ENCODE measurements at places on chromosomes 4 and X.

- no peak for DNase-seq
Measured at GRCh38 chr4:17490575-17491059, 21.3 kb downstream of the QDPR start.

DNA sequence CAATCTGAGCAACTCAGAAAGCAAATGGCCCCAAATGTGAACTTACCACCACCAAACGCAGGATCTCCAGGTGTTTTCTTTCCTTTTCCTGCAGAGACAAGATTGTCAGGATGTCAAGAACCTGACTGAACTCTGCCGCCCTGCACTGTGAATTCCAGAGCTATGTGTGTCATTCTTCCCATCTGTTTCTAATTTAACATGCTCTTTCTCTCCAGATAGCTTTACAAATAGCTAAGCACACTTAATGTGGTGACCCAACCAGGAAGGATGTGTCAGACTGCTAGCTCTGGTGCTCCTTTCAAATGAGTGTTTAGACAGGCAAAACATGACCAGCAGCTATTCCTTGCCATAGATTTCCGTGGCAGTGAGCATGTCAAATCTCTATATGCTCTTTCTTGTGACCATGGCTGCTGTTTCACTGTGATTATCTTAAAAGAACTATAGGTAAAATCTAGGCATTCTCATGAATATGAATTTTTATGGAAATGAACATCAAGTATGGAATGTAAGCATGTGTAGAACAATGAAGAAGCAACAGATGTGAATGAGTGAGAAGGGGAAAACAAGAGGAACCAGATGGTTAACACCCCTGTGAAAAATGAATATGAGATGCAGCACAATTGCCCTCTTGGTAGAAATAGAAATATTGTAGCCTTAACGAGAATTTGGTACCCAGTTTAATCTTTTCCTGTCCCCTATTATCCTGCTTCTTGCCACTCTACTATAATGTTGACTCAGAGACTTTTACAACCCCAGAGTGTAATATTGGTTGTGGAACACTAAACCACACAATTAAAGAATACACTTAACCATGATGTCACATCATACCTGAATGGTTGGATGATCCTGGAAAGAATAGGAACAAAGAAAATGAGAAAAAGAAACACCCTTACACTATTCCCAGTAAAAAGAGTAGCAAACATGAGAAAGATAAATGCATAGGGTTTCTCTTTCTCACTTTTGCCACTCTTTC, 247.8 kb upstream of the DKK2 start:
- DNase-seq: no peak

GRCh38 chr4:22721204-22721603, 28.5 kb downstream of the GBA3 start:
- no peak for DNase-seq

DNA sequence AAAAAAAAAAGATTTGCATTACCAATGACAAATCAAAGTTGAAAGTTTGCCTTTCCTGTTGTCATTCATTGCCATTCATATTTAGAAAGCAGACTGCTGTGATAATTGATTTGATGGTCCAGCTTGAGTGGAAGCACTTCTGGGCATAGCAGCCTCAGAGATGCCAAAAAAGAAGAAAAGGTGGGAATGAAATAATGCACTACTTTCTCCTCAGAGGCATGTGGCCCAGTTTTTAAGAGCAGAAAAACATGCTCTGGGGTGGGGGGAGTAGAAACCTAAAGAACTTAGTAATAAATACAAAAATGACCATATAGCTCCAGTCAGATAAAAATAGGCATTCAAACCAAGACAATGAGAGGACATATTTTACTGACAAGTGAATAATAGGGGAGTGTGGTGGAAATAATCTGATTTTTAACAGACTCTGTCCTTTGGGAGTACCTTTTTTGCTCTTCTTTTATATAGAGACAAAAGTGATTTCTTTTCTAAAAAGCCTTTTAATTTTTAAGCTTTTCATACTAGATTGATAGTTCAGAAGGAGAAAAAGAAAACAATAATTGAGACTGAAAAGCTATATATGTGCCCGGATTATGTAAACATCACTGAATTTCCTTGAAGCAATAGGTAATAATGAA, 599.1 kb downstream of the RPA4 start:
- no peak for DNase-seq

DNA sequence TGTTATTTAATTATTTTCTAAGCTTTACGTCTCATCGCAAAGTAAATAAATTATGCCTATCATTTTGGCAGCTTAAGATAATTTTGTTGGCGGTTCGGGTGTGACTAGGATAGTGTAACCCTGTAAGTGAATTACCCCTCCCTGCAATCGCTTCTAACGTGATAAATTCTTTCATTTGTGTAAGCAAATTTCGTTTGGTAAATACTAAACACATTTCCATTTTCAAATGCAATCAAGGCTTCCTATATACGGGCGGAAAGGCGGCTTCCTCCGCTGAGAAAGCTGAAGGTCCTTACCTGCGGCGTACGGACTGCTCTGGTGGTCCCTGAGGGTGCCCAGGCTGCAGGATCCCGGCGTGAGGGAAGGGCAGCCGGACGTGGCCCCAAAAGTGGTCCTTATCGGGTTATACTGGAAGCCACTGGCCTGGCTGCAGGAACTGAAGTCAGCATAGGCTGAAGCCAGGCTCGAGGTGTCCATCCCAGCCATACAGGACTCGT, 403 bp downstream of the PHOX2B start:
- DNase-seq: no peak

- no peak for DNase-seq
Measured at GRCh38 chr4:23040539-23040938, 347.8 kb downstream of the GBA3 start.

DNA sequence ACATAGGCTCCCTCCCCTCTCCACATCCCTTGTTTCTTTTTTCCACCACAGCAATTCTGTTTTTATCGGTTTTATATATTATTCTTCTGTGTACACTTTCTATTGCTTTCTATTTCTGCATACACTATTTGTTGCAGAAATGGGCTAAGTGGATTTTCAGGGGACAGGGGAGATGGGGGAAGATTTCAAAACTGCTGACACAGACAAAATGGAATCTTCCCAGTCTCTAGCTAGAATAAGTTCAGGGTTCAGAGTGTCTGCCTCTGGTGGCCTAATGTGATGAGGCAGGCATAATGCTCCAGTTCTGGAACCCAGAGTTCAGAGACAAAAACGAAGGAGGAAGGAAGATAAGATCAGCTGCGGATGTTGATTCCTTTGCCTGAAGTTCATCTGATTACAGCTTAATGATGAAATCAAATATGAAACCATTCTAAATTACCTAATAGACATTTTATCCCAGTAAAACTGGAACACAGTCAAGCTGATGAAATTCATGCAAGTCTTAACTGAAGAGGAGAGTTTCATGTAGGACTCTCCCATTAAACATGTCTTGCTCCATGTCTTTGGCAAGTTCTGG, 447.1 kb downstream of the AFF2 start:
- no peak for DNase-seq

DNA sequence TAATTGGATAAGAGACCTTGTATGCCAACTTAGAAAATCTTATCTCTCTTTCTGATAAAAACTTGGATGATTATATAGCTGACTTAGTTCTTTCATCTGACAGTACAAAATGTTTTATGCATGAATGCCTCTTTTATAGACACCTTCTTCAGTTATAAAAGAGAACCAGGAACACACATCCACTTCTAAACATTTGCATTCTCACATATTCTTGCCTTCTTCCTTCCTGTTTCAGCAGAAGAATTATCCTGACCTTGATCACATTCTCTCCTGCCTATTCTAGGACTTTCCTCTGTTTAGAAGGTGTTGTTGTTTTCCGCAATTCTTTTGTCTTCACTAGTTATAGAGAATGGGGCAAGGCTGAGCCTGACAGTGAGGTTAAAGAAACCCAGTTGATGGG, 80.9 kb downstream of the LARP7 start:
- no peak for DNase-seq

- no peak for DNase-seq
Measured at GRCh38 chrX:7146703-7147412, 654 bp upstream of the STS start.

DNA sequence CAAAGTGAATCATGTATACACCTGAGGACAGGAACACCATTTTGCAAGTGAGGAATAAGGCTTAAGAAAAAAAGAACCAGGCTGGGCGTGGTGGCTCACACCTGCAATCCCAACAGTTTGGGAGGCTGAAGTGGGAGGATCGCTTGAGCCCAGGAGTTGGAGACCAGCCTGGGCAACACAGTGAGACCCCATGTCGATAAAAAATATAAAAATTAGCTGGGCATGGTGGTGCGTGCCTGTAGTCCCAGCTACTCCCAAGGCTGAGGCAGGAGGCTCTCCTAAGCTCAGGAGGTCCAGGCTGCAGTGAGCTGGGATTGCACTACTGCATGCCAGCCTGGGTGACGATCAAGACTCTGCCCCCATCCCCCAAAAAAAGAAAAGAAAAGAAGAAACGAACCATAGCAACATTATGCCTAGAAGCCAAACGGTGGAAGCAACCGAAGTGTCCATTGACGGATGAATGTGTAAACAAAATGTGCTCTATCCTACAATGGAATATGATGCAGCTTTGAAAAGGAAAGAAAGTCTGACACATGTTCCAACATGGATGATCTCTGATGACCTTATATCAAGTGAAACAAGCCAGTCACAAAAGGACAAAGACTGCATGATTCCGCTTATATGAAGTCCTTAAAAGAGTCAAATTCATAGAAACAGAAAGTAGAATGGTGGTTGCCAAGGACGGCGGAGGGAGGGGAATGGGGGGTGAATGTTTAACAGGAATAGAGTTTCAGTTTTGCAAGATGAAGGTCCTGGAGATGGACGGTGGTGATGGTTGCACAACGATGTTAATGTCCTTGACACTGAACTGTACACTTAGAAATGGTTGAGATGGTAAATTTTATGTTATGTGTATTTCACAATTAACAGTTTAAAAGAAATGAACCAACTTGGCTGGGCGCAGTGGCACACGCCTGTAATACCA, 8.6 kb upstream of the KIAA0232 start:
- DNase-seq: no peak

DNA sequence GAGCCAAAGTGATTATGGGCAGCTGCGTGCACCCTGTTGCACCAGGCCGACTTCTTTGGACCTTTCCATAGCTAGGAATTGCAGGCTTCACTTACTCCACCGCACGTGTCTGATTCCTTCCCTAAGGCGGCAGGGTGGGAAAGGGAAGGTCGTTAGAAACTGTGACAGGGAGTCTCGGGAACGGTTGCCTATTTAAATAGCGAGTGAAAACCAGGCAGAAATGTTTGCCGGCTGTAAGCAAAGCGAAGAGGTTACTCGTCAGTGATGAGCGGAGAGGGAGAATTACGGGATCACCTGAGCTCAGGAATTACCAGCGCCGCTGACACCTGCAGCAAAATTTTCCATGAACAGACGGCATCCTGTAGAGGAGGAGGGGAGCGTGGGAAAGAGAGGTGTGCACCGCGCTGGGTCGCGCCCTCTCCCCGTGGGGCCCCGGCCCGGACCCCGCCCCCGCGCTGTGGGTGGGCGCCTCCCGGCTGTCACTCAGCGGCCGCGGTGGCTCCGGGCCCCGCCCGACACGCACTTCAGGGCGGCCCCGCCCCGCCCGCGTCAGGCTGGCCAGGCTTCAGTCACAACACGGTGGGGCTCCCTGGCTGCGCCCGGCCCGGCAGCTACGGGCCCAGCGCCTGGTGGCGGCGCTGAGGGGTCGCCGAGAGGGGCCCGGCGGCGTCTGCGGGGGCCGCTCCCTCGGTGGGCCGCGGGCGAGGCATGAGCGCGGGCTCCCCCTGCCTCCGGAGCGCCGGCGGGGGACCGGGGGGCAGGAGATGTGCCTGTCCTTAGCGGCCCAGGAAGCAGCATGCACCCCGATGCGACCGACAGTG, at the start of gene SNX25:
SNX25 (plus strand) TSS at position 568 of the 821 bp plus-strand sequence; CDS start at position 797, 229 bp downstream.
- DNase-seq: peak; percentile 77

GRCh38 chr4:173505924-173506518, 24.0 kb downstream of the HAND2 start:
- DNase-seq: no peak

- DNase-seq: no peak
Measured at GRCh38 chr4:7564242-7564641, 129.5 kb upstream of the PSAPL1 start.

- DNase-seq: no peak
Measured at GRCh38 chr4:55410431-55410830, 14.7 kb downstream of the TMEM165 start.

DNA sequence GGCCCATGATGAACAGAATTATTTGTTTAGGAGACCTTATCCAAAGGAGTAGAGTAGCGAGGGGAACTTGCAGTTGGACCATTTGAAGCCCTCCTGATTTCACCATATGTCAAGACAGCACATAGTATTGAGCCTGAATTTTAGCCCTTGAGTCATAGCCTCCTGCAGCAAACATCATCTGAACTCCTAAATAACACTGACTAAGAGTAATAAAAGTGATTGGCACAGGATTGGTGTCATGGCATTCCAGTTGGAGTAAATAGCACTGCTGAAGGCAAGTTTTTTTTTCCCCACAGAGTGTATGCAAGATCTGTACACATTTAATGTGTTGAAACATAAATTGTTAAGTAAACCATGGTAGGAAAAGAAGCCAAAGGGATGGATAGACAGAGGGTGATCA, 89.0 kb downstream of the COMMD8 start:
- no peak for DNase-seq

DNA sequence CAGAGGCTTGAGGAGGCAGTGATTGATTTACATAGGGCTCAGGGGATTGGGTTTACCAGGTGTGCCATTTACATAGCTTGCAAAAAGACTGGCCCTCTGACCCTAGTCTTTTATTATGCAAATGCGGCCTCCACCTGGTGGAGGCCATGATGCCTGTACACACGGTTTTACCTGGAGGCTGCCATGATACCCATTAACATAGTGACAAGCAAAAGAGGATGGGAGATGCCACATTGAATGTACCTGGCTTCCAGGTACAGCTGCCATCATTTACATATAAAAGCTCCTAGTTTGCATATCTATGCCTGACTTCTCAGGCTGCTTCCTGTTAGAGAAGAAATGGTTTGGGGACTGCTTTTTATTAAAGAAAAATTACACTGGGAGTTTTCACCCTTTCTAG, 72.0 kb downstream of the NEXMIF start:
- no peak for DNase-seq

DNA sequence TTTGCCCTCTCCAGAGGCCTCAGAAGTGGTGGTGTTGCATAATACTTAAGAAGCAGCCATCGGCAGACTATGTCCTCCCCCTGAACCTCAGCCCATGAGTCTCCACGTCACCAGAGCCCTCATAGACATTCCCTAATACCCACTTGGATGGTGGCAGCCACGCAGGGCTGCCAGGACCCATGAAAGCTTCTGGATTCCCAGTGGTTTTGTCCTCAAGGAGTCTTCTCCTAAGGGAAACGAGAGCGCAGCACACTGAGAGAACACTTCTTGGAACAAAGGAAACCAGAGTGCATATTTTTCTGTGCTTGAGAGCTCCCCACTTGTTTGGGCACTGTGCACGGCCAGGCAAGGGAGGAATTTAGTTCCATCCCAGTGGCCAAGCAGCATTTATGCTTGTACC, 204.1 kb upstream of the DMD start:
- no peak for DNase-seq

- DNase-seq: no peak
Measured at GRCh38 chr4:95508421-95508820, 40.4 kb downstream of the UNC5C start.
